Fibroblast of lung (primary cell): ENCODE measurements at places on chromosomes 2 and 18. TPM values are rescaled to one million over a fixed set of nuclear protein-coding genes. Genes with fewer than 3 reads are reported as not detected.

The SCYGR6 gene
- total RNA-seq = not detected in 2 replicates

The NYAP2 gene
- total RNA-seq = under 0.01 TPM in 1 of 2 replicates, not detected in the other

The CIB4 gene
- not detected in 2 replicates for total RNA-seq

The MOGAT1 gene
- total RNA-seq = not detected in 2 replicates

The EPB41L3 gene
- total RNA-seq = 29.9 and 37.0 TPM in 2 replicates

The TUBA4B gene
- not detected in 2 replicates for total RNA-seq

The DNAH7 gene
- 0.77 and 0.99 TPM in 2 replicates for total RNA-seq

The CHST10 gene
- total RNA-seq = 5.0 and 7.4 TPM in 2 replicates

The FBXO48 gene
- total RNA-seq = 0.26 and 0.33 TPM in 2 replicates

The RSAD2 gene
- total RNA-seq = 0.77 and 1.7 TPM in 2 replicates

The NRP2 gene
- total RNA-seq = 22.9 and 28.7 TPM in 2 replicates

The TEKT4 gene
- total RNA-seq = not detected in 2 replicates

The PJVK gene
- 2.1 and 4.3 TPM in 2 replicates for total RNA-seq

The PARD6G gene
- total RNA-seq = 2.1 and 3.1 TPM in 2 replicates

The ZNF385B gene
- total RNA-seq = under 0.01 TPM in 1 of 2 replicates, not detected in the other

The PAIP2B gene
- total RNA-seq = 1.2 and 1.5 TPM in 2 replicates

The FBXO15 gene
- 0.77 and 0.83 TPM in 2 replicates for total RNA-seq

The ZNF397 gene
- 19.5 and 23.8 TPM in 2 replicates for total RNA-seq

The ERFE gene
- 1.3 and 1.5 TPM in 2 replicates for total RNA-seq

The CNGA3 gene
- under 0.01 TPM in 2 replicates for total RNA-seq

The SERPINB5 gene
- total RNA-seq = not detected in 2 replicates

The HOXD12 gene
- total RNA-seq = not detected in 2 replicates

The OSR1 gene
- 13.4 and 17.7 TPM in 2 replicates for total RNA-seq

The CXCR1 gene
- total RNA-seq = not detected in 2 replicates

The POTEC gene
- not detected in 2 replicates for total RNA-seq

The PROM2 gene
- 0.26 and 0.33 TPM in 2 replicates for total RNA-seq

The ACMSD gene
- not detected in 2 replicates for total RNA-seq

The C2orf78 gene
- total RNA-seq = not detected in 2 replicates

The MAPRE3 gene
- total RNA-seq = 2.8 and 7.9 TPM in 2 replicates

The PFN4 gene
- 0.66 and 1.5 TPM in 2 replicates for total RNA-seq

The SCN9A gene
- total RNA-seq = 58.6 and 105 TPM in 2 replicates

The RAX gene
- total RNA-seq = not detected in 2 replicates

The ZAP70 gene
- total RNA-seq = not detected in 2 replicates
